ENCODE measurements at places on chromosomes 5 and 9. TPM values are rescaled to one million over a fixed set of nuclear protein-coding genes. Genes with fewer than 3 reads are reported as not detected.

FBP2 gene
- polyA plus RNA-seq: not detected

CEL gene
- 0.75 TPM for polyA plus RNA-seq

PIP5K1B gene
- polyA plus RNA-seq: not detected

- H3K27ac ChIP-seq: peak overlapping the region; percentile 82
- peaks cover 25% of the 10 kb centered on the region for H3K4me1 ChIP-seq
- H3K27me3 ChIP-seq: no peaks in the 10 kb centered on the region
- no peak for DNase-seq
Observed at GRCh38 chr5:138870611-138871010, 4.5 kb downstream of the LRRTM2 start.

- no peak overlapping the region for H3K27ac ChIP-seq
- H3K36me3 ChIP-seq: no peaks in the 10 kb centered on the region
- DNase-seq: no peak
- H3K4me1 ChIP-seq: no peaks in the 10 kb centered on the region
- H3K27me3 ChIP-seq: no peaks in the 10 kb centered on the region
Observed at GRCh38 chr5:141040093-141040770, 10.9 kb upstream of the PCDHB1 start.

DNA sequence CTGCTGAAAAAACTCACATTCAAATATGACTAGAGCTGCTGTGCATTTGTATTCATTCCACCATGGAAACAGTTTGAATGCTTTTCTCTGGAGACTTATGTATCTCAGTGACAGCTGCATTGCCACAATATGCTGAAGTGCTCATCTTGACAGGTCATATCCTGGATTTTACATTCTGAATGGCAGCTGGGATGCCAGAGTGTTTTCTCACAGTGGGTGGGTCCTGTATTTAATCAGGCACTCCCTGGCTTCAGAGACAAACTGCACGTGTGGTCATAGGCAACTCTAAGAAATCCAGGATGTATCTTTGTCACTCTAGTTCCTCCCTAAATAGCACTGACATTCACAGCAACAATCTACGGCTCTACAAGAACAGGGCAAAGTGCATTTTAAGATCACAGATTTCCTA is 75.6 kb downstream of the ST8SIA4 start:
- H3K27me3 ChIP-seq: no peaks in the 10 kb centered on the region
- no peak overlapping the region for H3K27ac ChIP-seq
- H3K36me3 ChIP-seq: no peaks in the 10 kb centered on the region
- no peak overlapping the region for H3K4me3 ChIP-seq
- no peak for DNase-seq
- no peaks in the 10 kb centered on the region for H3K4me1 ChIP-seq

DNA sequence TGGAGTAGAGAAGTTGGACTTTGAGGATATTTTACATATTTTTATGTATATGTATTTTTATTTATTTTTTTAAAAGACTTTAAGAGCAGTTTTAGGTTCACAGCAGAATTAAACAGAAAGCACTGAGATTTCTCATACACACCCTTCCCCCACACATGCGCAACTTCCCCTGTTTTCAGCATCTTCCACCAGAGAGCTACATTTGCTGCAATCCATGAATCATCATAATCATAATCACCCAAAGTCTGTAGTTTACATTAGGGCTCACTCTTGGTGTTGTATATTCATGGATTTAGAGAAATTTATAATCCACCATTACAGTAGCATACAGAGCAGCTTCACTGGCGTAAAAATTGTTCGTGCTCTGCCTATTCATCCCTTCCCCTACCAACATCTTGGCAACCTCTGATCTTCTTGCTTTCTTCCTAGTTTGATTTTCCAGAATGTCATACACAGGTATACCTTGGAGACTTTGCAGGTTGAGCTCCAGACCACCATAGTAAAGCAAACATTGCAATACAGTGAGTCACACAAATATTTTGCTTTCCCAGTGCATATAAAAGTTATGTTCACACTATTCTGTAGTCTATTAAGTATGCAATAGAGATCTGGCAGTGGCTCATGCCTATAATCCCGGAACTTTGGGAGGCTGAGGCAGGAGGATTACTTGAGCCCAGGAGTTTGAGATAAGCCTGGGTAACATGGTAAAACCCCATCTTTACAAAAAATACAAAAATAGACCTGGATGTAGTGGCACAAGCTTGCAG is 9.6 kb upstream of the CCDC171 start:
- H3K27me3 ChIP-seq: no peaks in the 10 kb centered on the region
- peaks cover 5% of the 10 kb centered on the region for H3K4me1 ChIP-seq
- no peaks in the 10 kb centered on the region for H3K36me3 ChIP-seq
- no peak overlapping the region for H3K4me3 ChIP-seq
- no peak overlapping the region for H3K27ac ChIP-seq

DNA sequence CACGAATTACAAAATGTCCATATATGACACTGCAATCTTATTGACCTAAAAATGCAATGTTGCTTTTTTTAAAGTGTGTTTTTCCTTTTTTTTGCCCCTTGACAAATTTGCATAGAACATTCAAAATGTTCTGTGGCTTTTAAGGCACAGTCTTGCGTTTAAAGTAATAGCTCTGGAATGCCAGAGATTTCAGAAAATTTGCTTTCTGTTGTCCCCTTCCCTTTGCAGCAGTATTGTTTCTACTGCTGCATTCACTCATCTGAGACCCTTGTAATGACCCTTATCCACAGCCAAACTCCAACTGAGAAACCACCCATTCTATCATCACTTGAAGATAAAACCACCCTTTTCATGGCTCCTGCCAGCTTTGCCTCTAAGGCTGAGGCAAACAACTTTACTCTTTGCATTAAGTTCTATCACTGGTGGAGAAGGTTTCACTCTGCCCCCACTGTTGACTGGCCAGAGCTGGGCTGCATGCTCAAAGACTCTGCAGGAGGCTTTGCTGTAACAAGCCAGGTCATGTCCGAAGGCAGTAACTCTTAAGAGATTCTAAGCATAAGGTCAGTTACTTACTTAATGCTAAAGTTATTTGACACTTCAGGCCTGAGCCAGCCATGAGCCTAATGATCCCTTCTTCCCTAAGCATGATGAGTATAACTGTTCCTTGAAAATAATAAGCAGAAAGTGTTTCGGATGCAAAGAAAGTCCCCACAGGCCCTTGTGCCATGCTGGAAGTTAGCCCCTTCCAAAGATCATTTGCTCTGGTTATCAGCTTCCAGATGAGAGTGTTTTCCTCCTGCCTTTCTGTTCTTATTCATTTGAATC is 101.9 kb downstream of the CD180 start:
- no peak overlapping the region for H3K4me3 ChIP-seq
- H3K36me3 ChIP-seq: peaks cover 3% of the 10 kb centered on the region
- no peaks in the 10 kb centered on the region for H3K27me3 ChIP-seq
- H3K27ac ChIP-seq: peak overlapping the region; percentile 93
- DNase-seq: peak; percentile 56
- peaks cover 14% of the 10 kb centered on the region for H3K4me1 ChIP-seq

GRCh38 chr9:121279776-121280388 is 11.9 kb downstream of the GSN start:
- H3K4me1 ChIP-seq: peaks cover 48% of the 10 kb centered on the region
- H3K36me3 ChIP-seq: peaks cover 25% of the 10 kb centered on the region
- H3K4me3 ChIP-seq: no peak overlapping the region
- no peaks in the 10 kb centered on the region for H3K27me3 ChIP-seq

- peak overlapping the region; percentile 82 for H3K27ac ChIP-seq
- H3K4me1 ChIP-seq: peaks cover 25% of the 10 kb centered on the region
- peak; percentile 95 for DNase-seq
- H3K27me3 ChIP-seq: no peaks in the 10 kb centered on the region
Observed at GRCh38 chr9:38047301-38048251, 21.5 kb downstream of the SHB start.

DNA sequence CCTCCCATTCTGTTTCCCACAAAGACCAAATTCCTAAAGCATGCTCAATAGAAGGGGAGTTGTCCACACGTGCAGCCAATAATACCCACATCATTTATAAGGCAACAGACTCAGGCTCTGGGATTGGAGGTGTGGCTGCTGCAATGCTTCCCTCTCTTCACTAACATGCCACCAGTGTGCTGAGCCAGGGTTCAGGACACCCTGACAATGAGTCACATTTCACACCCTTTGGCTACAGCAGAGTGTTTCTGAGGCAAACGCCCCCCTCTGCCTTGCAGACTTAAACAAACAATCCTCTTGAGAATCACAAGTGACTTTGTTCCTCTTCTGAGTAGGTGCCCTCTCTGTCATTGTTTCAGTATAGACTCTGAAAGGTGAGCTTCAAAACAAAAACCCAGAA is 189.3 kb upstream of the TLE4 start:
- no peak for DNase-seq
- no peaks in the 10 kb centered on the region for H3K36me3 ChIP-seq
- peaks cover 4% of the 10 kb centered on the region for H3K4me1 ChIP-seq
- H3K27me3 ChIP-seq: no peaks in the 10 kb centered on the region

DNA sequence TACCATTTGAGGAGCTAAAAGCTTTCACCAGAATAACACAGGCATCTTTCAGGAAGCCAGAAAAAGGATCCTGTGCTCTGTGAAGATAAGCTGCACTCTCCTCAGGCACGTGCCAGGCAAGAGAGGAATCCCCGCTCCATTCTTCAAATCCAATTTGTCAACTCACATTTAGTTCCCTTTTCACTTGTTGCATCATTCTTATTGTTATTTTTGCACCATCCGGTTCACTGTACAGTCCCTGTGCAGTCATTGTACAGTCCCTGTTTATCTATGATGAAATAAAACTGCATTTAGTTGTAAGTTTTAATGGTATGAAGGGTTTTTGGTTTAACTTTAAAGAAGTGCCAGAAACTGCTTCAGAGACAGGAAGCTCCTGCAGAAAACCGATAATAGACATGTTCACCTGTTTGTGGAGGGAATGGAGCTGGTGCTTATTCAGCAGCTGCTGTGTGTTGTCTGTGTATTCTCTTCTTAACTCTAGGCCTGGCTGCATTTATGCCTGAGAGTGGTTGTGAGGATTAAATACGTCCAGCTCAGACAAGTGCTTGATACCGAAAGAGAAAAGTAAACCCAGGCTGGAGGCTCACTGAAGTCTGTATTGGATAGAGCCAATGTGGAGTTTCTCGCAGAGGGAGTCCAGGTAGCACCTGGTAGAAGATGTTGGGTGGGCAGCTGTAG is 22.4 kb downstream of the IFNW1 start:
- no peak overlapping the region for H3K4me3 ChIP-seq
- H3K4me1 ChIP-seq: no peaks in the 10 kb centered on the region
- no peaks in the 10 kb centered on the region for H3K36me3 ChIP-seq
- no peak overlapping the region for H3K27ac ChIP-seq
- DNase-seq: no peak

GRCh38 chr9:87796196-87796595 is 70.3 kb downstream of the CTSL start:
- H3K27ac ChIP-seq: no peak overlapping the region
- H3K27me3 ChIP-seq: peaks cover 9% of the 10 kb centered on the region
- peaks cover 8% of the 10 kb centered on the region for H3K4me1 ChIP-seq
- H3K36me3 ChIP-seq: no peaks in the 10 kb centered on the region
- H3K4me3 ChIP-seq: no peak overlapping the region

- peak overlapping the region; percentile 78 for H3K27ac ChIP-seq
- peaks cover 55% of the 10 kb centered on the region for H3K4me1 ChIP-seq
- no peak overlapping the region for H3K4me3 ChIP-seq
Observed at GRCh38 chr5:150496534-150496933, 11.4 kb upstream of the NDST1 start.

Data from IMR-90 (cell line).